ENCODE measurements at places on chromosomes 5 and 9. TPM values are rescaled to one million over a fixed set of nuclear protein-coding genes. Genes with fewer than 3 reads are reported as not detected.

The SUB1 gene
- 314 TPM for polyA plus RNA-seq

- DNase-seq: no peak
These were observed 7.3 kb downstream of the PTGES2 start for GRCh38 chr9:128120061-128120740.

GRCh38 chr9:72485821-72486593, 35.4 kb upstream of the TMC1 start:
- DNase-seq: peak; percentile 24

The AUH gene
- polyA plus RNA-seq: 43.4 TPM

- DNase-seq: no peak
These were observed 21.1 kb upstream of the LHX2 start for GRCh38 chr9:123990427-123990826.

GRCh38 chr5:122076669-122077365, 1.2 kb downstream of the LOX start:
- no peak for DNase-seq

DNA sequence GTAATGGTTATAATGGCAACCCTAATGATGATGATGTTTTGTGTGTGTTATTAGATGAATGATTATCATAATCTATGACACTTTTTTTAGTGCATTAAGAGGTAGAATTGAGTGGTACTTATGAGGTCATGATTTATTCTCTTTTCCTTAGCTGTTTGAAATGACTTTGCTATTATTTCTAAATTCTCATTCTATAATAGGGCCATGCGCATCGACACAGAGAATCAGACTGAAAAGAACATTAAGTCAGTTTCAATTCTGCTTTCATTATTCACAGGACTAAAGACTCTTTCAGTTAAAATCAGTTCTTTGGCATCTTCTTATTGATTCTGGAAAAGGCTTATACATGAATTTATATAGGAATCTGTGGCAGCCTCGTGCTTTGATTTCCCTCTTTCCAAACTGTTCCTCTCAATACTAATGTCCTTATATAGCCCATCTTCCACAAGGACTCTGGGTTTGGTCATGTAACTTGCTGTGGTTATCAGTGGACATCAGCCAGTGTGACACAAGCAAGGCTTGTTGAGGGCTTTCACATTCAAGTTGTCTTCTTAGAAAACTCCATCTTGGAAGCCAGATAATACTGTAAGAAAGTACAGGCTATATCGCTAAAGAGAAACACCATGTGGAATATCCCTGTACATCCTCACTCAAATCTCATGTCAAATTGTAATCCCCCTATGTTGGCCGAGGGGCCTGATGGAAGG, 140.3 kb upstream of the CHD1 start:
- no peak for DNase-seq

DNA sequence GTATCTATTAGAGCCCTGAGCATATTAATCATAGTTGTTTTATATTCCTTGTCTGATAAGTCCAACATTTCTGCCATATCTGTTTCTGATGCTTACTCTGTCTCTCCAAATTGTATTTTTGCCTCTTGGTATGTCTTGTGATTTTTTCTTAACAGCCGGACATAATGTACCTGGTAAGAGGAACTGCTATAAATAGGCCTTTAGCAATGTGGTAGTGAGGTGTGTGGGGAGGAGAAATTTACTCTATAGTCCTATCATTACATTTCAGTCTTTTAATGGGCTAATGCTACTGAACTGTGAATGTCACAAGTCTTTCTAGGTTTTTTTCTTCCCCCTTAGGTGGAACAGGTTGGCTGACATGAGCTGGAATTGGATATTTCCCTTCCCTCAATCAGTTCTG, 176.1 kb upstream of the FGF10 start:
- no peak for DNase-seq

The SHOC1 gene
- polyA plus RNA-seq: 0.78 TPM

DNA sequence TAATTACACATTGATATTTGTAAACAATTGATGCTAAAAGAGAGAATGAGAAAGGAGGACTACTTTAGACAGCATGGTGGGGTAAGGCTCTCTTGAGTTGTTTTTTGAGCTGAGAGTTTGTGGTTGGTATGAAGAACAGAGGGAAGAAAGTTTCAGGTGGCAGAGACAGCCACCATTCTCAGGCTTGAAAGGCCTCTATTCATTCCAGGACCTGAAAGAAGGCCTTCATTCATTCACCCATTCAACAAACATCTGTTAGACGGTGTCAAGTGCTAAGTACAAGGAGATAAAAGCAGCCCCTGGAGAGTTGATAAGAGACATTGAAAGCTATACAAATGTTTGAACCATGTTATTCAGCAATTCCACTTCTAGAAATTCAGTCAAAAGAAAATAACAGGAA, 21.7 kb upstream of the ADAM19 start:
- DNase-seq: no peak

DNA sequence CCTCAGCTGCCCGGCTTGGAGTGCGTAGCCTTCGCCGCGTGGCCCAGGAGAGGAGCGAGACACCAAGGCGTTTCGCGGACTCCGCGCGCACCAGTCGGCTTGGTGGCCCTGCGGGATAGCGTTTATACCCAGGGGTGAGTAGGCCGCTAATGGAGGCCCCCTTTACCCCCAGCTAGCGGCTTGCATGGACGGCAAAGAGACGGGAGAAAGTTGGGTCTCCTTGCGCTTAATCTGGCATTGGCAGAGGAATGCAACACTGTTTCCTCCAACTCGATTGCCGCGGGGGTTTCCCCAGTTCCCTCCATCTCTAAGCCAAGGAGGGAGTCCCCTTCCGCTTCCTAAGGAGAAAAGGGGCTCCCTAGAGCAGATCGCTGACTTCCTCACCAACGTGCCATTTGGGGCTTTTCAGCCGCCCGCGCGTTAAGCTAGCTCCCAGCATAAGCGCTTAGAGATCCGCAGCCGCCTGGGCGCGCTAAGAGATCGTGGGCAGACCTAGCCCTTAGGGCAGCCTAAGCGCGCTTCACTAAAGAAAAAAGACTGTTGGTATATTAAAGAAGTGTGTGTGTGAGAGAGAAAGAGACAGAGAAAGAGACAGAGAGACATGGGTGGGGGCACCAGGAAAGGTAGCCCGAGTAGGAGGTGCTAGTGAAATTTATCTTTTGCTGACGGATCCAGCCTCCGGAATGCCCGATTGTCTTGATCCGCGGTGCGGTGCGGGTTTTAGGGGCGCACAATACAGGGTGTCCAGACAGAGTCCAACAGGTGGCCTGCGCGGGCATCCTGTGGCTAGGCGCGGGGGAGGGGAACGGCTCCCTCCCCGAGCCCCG, 597.9 kb upstream of the SGCD start:
- no peak for DNase-seq

DNA sequence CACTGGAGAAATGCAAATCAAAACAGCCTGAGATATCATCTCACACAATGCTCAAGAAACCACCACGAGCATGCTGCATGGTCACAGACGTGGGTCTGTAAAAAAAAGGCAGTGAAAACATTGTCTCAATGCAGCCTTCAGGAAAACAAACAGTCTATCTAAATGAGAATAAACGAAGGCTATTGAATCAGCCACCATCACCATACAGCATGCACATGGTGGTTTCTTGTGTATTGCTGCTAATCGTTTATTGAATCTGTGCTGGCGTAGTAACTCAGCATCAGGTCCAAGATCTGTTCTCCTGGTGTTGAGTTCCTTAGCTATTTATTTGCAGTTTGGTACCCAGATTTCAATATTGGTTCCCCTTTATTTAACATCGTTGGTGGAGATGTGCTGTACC, 1115.0 kb downstream of the CDH18 start:
- no peak for DNase-seq
